ENCODE measurements at places on chromosomes 11 and 22.

DNA sequence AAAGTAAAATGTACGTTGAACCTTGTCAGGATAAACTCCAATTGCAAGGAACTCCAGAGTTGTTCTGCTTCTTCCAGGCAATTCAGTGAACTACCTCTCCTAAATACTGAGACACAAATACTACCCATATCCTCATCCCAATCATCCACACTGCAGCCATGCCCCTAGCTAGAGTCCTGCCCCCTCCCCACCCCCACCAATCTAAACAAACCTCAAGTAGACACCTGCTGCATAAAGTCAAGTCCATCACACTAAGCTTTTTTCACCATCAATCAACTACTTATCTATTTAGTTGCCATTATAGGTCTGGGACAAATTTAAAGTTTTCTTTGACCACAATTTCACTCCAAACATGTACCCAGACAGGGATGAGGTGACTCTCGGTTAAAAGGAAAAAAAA, 93.2 kb upstream of the APOA1 start:
- DNase-seq = no peak

DNA sequence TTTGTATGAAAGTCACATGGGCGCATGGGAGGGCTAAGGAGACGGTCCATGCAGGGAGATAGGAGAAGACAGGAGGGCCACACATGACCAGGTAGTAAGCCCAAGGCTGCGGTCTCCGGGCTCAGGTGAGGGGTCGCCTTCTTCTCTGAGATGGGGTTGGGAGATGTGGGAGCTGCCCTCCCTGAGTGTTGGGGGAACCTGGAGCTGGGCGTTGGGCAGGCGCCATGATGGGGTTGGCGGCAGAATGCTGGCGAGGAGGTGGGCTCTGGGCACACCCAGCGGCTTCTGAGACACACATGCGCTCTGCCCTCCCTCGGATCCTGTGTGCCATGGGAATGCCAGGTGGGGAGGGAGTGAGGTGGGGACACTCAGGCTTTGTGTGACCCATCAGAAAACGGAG, 254.8 kb downstream of the TBC1D22A start:
- no peak for DNase-seq

DNA sequence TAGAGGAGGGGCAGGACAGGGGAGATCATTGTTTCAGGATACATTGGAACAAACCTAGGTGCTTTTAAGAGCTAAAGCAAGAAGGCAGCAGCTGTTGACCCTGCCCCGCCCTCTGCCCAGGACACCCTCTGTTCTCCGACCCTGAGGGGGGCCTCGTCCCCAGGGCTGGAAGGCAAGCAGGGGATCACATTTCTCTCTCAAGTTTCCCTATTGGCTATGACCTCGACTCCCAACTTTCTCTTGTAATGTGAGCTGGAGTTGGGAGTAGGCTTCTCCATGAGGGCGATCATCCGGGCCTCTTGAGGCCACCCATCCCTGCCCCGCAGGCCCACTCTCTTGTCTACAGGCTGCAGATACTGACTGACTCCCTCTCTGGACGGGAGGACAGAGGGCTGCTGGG, 37.7 kb downstream of the DSCAML1 start:
- no peak for DNase-seq

DNA sequence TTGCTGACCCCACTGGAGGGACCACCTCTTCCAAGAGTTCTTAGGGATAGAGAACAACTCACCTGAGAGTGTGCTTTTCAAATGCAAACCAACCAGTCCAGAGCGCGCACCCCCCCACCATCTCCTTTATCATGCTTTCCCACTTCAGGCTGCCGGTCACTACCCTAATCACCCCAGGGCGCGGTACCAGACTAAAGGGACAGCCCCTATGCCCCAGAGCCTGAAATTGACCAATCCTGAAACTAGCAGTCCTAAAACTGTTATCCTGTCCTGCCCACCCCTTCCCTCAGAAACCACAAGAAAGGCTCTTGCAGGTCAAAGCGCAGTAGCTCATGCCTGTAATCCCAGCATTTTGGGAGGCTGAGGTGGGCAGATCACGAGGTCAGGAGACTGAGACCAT, 37.0 kb downstream of the NEAT1 start:
- DNase-seq = no peak

Measured in suppressor macrophage (primary cell).